Right atrium auricular region (tissue), 2 donors: ENCODE measurements at places on chromosomes 11 and 22. TPM values are rescaled to one million over a fixed set of nuclear protein-coding genes. Genes with fewer than 3 reads are reported as not detected.

GRCh38 chr11:60428517-60428916, 855 bp upstream of the MS4A5 start:
- DNase-seq = no peak

TMEM258 gene
- 43.4 TPM for total RNA-seq

- DNase-seq = no peak
Measured at GRCh38 chr22:28826921-28827320, 26.6 kb upstream of the XBP1 start.

DNA sequence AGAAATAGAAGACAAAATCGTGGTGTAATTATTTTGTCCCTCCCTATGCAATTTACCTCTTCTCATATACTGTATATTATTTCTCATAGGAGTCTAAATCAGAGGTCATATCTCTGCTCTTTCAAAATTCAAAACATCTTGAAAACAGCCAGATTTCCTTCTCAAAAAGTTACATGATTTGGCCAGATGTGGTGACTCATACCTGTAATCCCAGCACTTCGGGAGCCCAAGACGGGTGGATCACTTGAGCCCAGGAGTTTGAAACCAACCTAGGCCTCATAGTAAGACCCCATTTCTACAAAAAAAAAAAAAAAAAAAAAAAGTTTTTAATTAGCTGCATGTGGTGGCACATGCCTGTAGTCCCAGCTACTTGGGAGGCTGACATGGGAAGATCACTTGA, 29.0 kb upstream of the DNAJB7 start:
- DNase-seq = no peak

GRCh38 chr22:39722501-39722900, 151.9 kb downstream of the CACNA1I start:
- no peak for DNase-seq

PHLDA2 gene
- total RNA-seq = 1.8 TPM

- no peak for DNase-seq
Measured at GRCh38 chr11:12696911-12697581, 22.8 kb downstream of the TEAD1 start.

DNA sequence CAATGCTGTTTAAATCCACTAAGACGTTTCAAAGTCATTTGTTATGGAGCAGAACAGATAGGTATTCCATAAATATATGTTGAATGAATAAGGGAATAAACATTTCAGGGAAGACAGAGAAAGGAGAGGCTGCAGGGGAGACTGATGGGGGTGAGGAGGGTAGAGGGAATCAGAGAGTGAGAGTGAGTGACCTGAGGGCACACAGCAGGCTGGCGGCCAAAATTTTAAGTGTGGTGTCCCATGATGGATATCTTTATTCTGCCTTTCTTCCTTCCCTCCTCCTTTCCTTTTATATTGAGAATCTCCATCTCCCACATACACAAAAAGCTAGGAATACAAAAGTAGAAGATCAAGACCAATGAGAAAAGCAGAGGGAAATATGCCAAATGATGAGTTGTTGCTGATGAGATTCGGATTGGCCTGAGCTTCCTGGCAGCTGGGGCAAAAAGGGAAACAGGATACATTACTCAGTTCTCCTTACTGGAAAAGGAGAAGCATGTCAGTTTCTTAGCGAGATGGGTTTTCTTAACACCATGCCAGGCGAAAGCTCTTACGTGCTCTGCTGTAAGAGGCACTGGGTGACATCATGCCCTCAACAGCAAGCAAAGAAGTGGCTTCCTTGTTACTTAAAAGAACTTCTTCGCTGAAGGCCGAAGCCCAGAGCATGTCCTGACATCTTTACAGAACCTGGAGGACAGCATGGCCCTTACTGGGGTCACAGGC, 11.2 kb upstream of the CYTH4 start:
- DNase-seq = no peak

- no peak for DNase-seq
Measured at GRCh38 chr11:126176853-126177470, 34.5 kb downstream of the RPUSD4 start.

DNA sequence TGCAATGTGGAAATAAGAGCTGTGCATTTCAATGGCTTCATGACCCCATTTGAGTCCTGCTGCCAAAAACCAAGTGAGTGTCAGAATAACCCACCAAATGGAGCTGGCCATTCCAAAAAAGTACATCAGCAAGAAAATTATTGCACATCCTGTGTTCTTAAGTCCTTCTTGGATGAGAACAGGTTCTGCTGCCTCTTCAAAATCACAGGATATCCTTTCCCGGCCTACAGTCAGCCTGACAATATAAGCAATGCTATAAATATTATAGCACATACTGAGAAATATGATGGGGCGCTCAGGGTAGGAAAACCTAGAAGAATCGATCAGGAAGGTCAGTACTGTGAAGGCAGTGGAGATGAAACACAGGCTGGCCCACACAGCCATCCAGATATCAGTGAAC, 3.5 kb downstream of the FZD4 start:
- DNase-seq = no peak

- no peak for DNase-seq
Measured at GRCh38 chr11:14906578-14906977, 14.5 kb upstream of the CYP2R1 start.

HBB gene
- total RNA-seq = 1,514 TPM

TRIM51 gene
- not detected for total RNA-seq

C2CD3 gene
- total RNA-seq = 15.0 TPM
